ENCODE measurements at places on chromosomes 7 and 10.

GRCh38 chr7:15580604-15581351 is 19.0 kb upstream of the AGMO start:
- no peak for DNase-seq

- no peak for DNase-seq
Measured at GRCh38 chr10:117454502-117454901, 79.3 kb upstream of the PDZD8 start.

DNA sequence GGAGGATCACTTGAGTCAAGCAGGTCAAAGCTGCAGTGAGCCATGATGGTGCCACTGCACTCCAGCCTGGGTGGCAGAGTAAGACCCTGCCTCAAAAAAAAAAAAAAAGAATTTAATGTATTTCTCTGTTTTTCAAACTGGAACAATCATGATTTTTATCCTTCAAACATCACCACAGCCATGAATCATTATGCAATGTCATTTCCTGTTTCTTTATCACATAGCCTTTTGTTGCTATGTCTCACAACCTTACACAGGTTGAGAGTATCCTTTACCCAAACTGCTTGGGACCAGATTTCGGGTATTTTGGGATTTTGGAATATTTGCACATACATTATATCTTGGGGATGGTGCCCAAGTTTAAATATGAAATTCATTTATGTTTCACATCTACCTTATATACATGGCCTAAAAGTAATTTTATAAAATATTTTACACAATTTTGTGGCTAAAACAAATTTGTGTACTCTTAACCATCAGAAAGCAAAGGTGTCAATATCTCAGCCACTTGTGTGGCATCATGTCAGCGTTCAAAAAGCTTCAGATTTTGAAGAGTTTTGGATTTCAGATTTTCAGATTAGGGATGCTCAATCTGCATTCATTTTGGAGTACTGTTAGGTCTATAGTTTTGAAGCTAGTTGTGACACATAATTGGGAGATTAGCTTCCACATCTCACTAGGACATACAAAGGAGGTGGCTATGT is 8.2 kb downstream of the NT5C3A start:
- peak; percentile 16 for DNase-seq

- no peak for DNase-seq
Measured at GRCh38 chr10:21326594-21327288, 198.7 kb downstream of the SKIDA1 start.

- DNase-seq = no peak
Measured at GRCh38 chr10:43231523-43232078, 35.3 kb downstream of the RASGEF1A start.

DNA sequence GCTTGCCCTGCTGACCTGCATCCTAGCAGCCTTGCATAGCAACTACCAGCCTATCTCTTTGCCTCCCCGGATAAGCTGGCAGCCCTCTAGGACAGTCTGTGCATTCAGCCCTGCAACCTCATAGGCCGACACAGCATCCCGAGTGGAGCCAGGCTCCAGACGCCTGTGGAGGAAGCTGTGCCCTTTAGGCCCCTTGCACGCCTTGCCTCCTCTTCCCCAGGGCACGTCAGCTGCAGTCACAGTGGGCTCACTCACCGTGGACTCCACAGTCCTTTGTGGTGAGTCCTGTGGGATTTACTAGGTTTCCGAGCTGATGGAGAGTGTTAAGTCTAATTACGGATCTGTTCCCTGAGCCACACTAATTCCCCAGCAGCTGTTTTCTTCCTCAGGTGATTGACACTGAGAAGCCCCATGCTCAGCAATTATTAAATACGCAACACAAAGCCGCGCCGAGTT is 540.0 kb downstream of the TCERG1L start:
- DNase-seq = no peak

Data from GM13977 (cell line).